ENCODE measurements at places on chromosomes 6 and 20. TPM values are rescaled to one million over a fixed set of nuclear protein-coding genes. Genes with fewer than 3 reads are reported as not detected.

The SH3BGRL2 gene
- 26.3 TPM for total RNA-seq

The ZSCAN26 gene
- total RNA-seq: 8.9 TPM

The FILIP1 gene
- 10.5 TPM for total RNA-seq

The TAAR8 gene
- total RNA-seq: not detected

The BPIFA1 gene
- not detected for total RNA-seq

The PAK5 gene
- total RNA-seq: not detected

The ZSCAN12 gene
- 3.6 TPM for total RNA-seq

The ZHX3 gene
- total RNA-seq: 9.0 TPM

The SEMG1 gene
- not detected for total RNA-seq

The EYA2 gene
- not detected for total RNA-seq

The OOEP gene
- total RNA-seq: not detected

The WFDC6 gene
- not detected for total RNA-seq

The RIPPLY2 gene
- total RNA-seq: not detected

The TCF15 gene
- 0.07 TPM for total RNA-seq

The GRM1 gene
- total RNA-seq: under 0.01 TPM

The SERPINB1 gene
- total RNA-seq: 50.8 TPM

The GLP1R gene
- total RNA-seq: not detected

The ZNF391 gene
- total RNA-seq: 0.71 TPM

The LY6G6C gene
- not detected for total RNA-seq

The OR2B6 gene
- not detected for total RNA-seq

The GRIK2 gene
- total RNA-seq: not detected

The LGSN gene
- total RNA-seq: not detected

The OPN5 gene
- not detected for total RNA-seq

The MMP24OS gene
- total RNA-seq: 5.0 TPM

The YIPF3 gene
- total RNA-seq: 90.1 TPM

Measured in pulmonary artery endothelial cell (primary cell).